CD8-positive, alpha-beta T cell (primary cell): ENCODE measurements at places on chromosomes 1 and 21. TPM values are rescaled to one million over a fixed set of nuclear protein-coding genes. Genes with fewer than 3 reads are reported as not detected.

The SSR2 gene
- total RNA-seq, result 212 TPM

The ELAPOR1 gene
- total RNA-seq, result 5.0 TPM

The FABP3 gene
- not detected for total RNA-seq

The DCST2 gene
- 0.61 TPM for total RNA-seq

The SCAMP3 gene
- total RNA-seq, result 47.5 TPM

The WNT3A gene
- not detected for total RNA-seq

The CASQ1 gene
- not detected for total RNA-seq

The GJA4 gene
- total RNA-seq, result not detected

The KLHDC9 gene
- total RNA-seq, result not detected

The IL12RB2 gene
- total RNA-seq, result 1.5 TPM

The BCAN gene
- not detected for total RNA-seq

The AMY1B gene
- not detected for total RNA-seq

The MR1 gene
- 15.4 TPM for total RNA-seq

The AADACL3 gene
- total RNA-seq, result not detected

The CFAP141 gene
- not detected for total RNA-seq

The LENEP gene
- total RNA-seq, result not detected

The TENT5C gene
- total RNA-seq, result 150 TPM

The COL9A2 gene
- 3.2 TPM for total RNA-seq

The LEFTY2 gene
- total RNA-seq, result not detected

The TMPRSS3 gene
- total RNA-seq, result 1.2 TPM

The LYPD8 gene
- total RNA-seq, result not detected

The SV2A gene
- total RNA-seq, result 2.9 TPM

The F3 gene
- total RNA-seq, result not detected

The CCDC28B gene
- 3.8 TPM for total RNA-seq

The KCNQ4 gene
- 0.35 TPM for total RNA-seq

The CD46 gene
- 108 TPM for total RNA-seq

The KIF2C gene
- 0.58 TPM for total RNA-seq

The USH2A gene
- not detected for total RNA-seq
